Tibial nerve (tissue), 4 donors: ENCODE measurements at places on chromosomes 12 and 14. TPM values are rescaled to one million over a fixed set of nuclear protein-coding genes. Genes with fewer than 3 reads are reported as not detected.

DNA sequence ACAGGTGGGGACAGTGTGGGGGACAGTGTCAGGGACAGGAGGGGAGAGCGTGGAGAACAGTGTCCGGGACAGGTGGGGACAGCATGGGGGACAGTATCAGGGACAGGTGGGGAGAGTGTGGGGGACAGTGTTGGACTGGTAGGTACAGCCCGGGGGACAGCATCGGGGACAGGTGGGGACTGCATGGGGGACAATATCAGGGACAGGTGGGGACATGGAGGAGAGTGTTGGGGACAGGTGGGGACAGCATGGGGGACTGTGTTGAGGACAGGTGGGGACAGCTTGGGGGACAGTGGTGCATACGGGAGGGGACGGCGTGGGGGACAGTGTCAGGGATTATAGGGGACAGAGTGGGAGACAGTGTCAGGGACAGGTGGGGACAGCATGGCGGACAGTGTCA is 212.3 kb downstream of the TMEM121 start:
- DNase-seq: no peak
- H3K27me3 ChIP-seq: no peaks in the 10 kb centered on the region
- H3K36me3 ChIP-seq: no peaks in the 10 kb centered on the region
- no peak overlapping the region for H3K27ac ChIP-seq
- H3K4me3 ChIP-seq: no peak overlapping the region
- no peaks in the 10 kb centered on the region for H3K4me1 ChIP-seq

GRCh38 chr14:21097636-21098075 is 799 bp downstream of the ZNF219 start:
- H3K27ac ChIP-seq: peak overlapping the region; percentile 99
- peak overlapping the region; percentile 83 for H3K4me3 ChIP-seq

DNA sequence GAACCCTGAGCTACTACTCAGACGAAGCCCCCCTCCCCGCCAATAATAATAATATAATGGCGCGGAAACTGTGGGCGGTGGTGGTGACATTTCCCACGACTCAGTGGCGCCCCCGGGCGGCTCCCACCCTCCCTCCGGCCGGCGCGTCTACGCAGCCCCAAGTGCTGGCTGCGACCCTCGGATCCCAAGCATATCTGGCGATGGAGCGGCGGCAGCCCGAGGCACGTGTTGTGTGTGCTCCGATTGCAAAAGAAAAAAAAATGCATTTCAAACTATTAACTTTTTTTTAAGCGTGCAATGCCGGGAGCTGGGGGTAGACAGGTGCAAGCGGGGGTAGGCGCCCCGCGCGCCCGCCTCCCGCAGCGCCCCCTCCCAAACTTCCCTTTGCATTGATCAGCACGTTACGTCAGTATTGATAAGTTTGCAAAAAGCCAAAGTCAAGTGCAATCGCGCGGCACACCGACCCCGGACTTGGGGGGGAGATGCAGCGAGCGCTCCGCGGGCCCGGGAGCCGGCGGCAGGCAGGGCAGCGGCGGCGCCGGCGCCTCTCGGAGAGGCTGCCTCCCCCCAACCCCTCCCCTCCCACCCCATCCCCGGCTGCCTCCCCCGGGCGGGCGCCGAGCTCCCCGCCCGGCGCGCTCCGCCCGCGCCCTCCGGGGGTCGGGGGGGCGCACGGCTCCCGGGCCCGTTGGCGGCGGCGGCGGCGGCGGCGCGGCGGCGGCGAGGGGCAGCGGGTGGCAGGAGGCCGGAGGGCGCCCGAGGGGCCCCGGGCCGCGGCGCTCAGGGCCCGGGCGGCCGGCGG is 113.1 kb upstream of the MYL2 start:
- DNase-seq: no peak
- H3K27me3 ChIP-seq: peaks cover 81% of the 10 kb centered on the region
- peaks cover 32% of the 10 kb centered on the region for H3K4me1 ChIP-seq
- H3K27ac ChIP-seq: no peak overlapping the region
- no peaks in the 10 kb centered on the region for H3K36me3 ChIP-seq

DNA sequence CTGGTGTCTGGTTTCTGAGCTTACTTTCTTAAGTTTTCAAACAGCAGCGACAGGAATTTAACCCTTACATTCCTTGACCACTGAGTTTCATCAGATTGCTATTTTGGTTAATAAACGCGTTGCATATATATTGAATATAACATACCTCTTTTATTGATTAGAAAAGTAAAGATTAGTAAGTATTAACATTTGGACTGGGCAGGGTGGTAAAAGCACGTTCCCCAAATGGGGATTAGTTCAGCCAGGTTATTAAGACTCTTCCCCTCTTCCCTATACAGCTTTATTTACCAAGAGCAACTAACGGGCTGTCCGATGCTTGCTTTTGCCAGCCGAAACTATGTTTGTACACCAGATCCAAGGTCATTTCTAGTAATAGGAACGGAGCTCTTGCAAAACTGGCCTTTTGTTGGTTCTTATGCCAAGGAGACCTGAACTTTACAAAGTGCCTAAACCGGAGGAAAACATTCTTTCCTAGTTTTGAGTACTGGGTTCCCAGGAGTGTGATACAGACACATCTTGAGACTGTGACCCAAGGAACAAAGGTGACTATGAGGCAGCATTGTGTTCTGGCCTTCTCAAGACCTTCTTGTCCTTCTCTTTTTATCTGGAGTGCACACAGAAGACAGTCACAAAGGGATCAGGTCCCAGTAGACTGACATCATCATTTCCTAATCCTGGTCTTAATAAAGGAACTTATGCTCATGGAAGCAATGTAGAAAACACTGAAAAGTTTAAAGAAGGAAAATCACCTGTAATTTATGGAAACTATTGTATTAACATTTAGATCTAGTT is 2.6 kb downstream of the GLRX5 start:
- H3K4me3 ChIP-seq: no peak overlapping the region
- peaks cover 43% of the 10 kb centered on the region for H3K4me1 ChIP-seq
- no peak for DNase-seq
- no peak overlapping the region for H3K27ac ChIP-seq

DNA sequence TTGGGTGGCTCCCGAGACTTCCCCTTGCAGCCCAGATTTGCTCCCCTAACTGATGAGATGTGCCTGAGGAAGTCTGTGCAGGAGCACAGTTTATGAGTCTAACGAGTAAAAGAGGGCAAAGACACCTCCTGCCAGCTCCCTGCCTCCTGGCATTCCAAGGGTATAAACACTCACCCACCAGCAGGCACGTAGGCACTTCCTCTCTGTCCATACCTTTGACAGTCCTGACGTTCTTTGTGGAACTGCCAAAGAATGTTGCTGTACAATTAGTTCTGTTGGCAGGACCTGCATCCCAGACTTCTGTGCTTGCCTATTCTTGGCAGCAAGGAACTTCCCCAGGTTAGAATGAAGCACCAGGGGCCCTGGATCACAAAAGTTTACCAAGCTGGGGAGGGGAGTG is 889.3 kb downstream of the BCL11B start:
- H3K4me3 ChIP-seq: no peak overlapping the region
- DNase-seq: no peak
- H3K4me1 ChIP-seq: no peaks in the 10 kb centered on the region
- no peaks in the 10 kb centered on the region for H3K27me3 ChIP-seq

DNA sequence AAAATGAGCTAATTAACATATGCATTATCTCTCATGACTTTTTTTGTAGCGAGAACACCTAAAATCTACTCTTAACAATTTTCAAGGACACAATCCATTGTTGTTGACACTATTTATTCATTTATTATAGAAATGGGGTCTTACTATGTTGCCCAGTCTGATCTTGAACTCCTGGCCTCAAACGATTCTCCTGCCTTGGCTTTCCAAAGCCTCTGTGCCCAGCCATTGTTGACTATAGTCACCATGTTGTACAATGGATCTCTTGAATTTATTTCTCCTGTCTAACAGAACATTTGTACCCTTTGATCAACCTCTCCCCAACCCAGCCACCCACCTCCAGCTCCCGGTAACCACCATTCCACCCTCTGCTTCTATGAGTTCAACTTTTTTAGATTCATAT is 41.2 kb downstream of the HCAR2 start:
- no peaks in the 10 kb centered on the region for H3K27me3 ChIP-seq
- H3K4me3 ChIP-seq: no peak overlapping the region
- H3K27ac ChIP-seq: no peak overlapping the region
- no peak for DNase-seq
- no peaks in the 10 kb centered on the region for H3K4me1 ChIP-seq

GRCh38 chr12:76866151-76866567 is 12.7 kb downstream of the CSRP2 start:
- H3K27ac ChIP-seq: no peak overlapping the region
- H3K4me1 ChIP-seq: no peaks in the 10 kb centered on the region
- no peak overlapping the region for H3K4me3 ChIP-seq
- H3K27me3 ChIP-seq: no peaks in the 10 kb centered on the region
- H3K36me3 ChIP-seq: no peaks in the 10 kb centered on the region

The NEUROD4 gene
- total RNA-seq: not detected
